CD4-positive, alpha-beta T cell treated with Interferon gamma for 1 hour (primary cell): ENCODE measurements at places on chromosomes 16 and 17.

GRCh38 chr17:49013311-49014213 lies 16.4 kb downstream of the IGF2BP1 start:
- no peak for DNase-seq

- DNase-seq, result no peak
Measured at GRCh38 chr17:61149862-61150362, 249.7 kb upstream of the TBX2 start.

- no peak for DNase-seq
Measured at GRCh38 chr17:72706396-72706981, 386.0 kb downstream of the SLC39A11 start.

GRCh38 chr16:51762081-51762996 lies 611.3 kb upstream of the SALL1 start:
- no peak for DNase-seq

DNA sequence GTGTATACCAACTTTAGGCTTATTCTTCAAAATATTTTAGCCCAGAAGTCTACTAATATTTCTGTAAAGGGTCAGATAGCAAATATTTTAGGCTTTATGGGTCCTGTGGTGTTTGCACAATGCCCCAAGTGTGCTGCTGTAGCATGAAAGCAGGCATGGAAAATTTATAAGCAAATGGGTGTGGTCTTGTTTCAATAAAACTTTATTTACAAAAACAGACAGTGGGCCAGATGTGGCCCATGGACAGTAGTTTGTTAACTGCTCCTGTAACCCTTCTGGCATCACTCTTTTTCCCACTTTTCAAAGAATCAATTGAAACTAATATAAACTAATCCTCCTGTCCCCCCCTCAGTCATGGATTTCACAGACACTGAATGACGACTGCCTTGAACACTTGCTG lies 410.7 kb downstream of the SHISA9 start:
- DNase-seq, result no peak

DNA sequence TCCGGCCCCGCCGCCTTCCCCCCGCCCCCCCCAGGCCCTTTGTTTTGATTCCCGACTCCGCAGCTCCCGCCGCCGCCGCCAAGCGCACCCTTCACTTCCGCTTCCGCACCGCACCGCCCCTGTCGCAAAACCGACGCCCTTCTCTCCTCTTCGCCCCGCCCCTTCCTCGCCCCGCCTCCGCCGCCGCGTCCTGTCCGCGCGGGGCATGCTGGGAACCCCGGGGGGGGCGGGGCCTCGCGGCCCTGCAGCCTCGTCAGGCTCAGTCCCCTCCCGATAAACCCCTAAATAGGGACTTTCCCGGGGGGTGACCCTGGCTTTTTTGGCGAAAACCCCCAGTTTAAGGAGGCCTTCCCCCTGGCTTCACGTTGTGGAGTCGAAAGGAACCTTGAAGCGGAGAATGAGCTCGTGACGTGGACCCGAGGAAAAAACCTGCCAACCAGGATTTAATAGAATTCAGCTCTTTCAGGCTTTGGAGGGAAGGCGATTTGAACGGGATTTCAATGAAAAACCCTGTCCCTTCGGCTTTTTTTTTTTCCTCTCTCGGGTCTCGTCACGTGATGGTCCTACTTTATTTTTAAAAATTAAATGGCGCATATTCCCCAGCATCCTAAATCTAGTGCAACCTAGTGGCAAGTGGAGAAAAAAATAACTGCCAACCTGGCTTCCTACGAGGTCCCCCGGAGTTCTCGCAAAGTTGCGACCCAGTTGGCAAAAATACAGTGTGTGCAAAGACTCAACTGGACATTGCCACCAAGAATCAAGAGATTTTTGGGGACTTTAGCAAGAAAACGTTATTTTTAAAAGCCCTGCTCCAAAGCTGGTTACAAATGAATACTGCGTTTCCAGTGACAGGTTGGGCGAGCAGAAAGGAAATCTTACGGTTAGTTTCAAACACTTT lies at the start of gene MARF1:
Gene MARF1, minus strand, starts transcription at position 107 of the 898 bp plus-strand sequence. CDS start 3,921 bp downstream, outside the sequence.
- peak; percentile 98 for DNase-seq

DNA sequence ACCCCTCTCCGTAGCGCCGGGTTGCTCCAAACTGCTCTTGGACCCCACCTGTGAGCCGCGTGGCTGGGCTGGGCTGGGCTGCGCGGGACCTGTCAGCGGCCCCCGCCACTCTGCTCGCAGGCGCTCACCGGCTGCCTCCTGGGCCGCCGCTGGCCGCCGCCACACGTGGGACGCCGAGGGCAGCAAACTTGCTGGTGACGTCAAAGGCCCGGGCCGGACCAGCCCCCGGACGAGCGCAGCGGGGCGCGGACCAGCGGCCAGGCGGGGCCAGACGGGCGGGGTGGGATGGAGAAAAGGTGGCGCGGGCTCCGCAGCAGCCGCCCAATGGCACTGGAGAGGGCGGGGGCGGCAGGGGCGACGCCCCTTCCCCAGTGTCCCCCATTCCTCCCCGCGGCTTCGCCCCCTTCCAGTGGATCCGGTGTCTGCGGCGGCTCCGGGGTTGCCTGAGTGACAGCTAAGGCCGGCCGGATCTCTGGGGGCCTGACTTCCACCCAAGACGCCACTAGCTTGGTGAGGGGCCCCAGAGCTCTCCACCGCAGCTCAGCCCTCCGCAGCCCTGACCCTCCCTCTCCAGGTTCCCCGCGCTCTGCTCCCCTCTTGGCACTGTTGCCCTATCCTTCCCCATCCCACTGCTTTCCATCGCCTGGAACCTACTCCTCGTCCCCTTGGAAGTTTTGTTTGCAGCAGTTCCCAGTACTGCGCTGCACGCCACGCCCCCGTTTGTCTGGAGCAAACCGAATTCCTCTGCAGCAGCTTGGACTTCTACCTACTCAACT lies at the start of gene HS3ST3A1:
Gene HS3ST3A1, minus strand, starts transcription at position 154 of the 776 bp plus-strand sequence. CDS start 800 bp downstream, outside the sequence.
- DNase-seq, result no peak

- DNase-seq, result no peak
Measured at GRCh38 chr17:82204831-82205719, 7.6 kb downstream of the CCDC57 start.

GRCh38 chr17:48440669-48441068 lies 10.7 kb upstream of the SKAP1 start:
- no peak for DNase-seq

DNA sequence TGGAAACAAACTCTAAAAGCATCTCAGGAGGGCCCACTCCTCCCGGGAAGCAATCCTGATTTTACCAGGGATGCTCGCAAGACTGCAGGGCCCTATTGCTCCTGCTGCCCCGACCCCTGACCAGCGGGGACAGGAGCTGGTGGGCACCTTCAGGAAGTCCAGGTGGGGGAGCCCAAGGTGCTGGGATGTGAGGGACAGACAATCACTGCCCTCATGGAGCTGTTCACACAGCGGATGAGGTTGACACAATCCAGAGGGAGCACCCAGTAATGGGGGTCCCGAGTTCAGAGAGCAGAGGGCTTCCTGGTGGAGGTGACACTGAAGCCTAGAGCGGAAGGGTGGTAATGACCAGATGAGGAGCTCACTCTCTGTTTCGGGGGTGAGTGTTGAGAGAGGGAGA lies 126.2 kb downstream of the FOXL1 start:
- DNase-seq, result no peak

DNA sequence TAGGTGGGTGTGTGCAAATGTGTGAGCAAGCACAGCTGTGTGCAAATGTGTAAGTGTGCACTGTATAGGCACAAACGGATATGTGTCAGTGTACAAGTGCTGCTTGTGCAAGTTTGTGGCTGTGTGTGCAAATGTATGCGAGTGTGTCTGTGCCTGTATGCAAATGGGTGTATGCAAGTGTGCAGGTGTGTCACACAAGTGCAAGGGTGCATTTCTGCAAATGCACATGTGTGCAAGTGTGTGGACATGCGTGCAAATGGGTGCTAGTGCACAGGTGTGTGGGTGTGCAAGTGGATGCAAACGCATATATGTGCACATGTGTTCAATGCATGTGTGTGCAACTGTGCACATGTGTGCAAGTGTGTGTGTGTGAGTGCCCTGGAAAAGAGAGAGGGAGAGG lies 76.5 kb upstream of the TNRC6C start:
- DNase-seq, result no peak

DNA sequence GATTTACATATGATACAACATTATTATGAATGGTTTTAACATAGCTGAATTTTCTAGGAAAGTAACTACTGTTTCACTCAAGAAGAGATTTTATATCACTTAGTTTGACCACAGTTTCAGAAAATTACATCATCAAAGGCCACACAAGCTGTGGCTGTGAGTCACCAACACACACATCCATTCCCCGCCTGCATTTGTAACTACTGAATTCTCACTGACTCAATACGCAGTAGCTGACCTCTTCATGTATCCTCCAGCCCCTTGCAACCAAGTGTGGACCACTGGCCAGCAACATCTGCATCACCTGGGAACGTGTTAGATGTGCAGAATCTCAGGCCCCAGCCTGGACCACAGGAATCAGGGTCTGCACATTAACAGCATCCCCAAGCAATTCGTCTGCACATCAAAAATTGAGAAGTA lies 197.6 kb downstream of the XYLT1 start:
- peak; percentile 19 for DNase-seq

DNA sequence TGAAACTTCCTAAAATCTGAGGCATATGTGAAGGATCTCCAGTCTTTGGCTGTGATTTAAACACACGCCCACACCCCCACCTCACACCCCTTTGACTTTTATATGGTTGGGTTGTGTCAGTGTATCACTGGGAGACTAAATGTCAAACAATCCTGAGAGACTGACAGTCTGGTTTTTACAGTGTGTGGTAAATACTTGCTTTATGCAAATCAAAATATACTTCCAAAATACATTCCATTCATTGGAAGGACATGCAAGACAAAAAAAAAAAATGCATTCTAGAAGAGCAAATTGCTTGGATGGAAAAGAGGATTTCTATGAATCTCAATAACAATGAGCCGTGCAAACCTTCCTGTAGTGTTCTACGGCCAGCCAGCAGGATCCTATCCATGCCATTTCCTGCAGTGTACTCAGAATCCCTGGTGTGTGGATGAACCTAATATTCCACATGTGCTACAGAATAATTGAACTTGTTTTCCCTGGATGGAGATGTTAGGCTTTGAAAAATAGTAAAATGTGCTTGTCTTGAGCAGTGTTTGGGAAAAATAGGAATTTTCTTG lies 602.1 kb upstream of the GOT2 start:
- no peak for DNase-seq

DNA sequence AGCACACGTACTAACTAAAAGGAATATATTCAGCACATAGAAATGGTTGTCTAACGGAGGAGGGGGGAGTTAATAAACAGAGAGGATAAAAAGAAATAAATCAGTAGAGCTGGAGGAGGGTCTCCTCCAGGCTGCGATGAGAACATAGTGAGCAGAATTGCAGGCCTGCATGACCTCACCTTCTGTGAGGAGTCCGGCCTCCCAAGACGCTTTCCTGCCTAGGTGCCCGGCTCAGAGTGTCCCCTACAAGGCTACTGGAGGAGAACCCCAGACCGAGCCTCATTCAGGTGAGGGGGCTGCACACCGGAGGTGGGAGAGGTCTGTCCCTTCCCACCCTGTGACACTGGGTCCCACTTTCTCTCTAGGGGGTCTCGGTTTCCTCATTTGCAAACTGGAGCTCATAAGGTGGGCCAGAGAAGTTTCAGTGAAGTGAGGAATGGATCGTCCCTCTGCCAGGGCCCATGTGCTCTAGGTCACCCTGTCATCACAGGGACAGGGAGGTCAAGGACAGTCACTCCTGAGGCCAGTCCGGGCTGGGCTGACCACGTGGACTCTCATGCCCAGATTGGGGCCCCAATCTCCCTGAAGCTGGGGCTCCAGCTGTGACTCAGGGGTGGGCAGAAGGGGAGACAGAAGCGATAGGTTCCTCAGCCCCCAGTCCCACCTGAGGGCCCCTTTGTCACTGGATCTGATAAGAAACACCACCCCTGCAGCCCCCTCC lies 3.3 kb upstream of the HBM start:
- DNase-seq, result no peak

- DNase-seq, result peak; percentile 96
Measured at GRCh38 chr16:3023669-3024478, at the start of the genes HCFC1R1 and THOC6. HCFC1R1 (minus strand) TSS chr16:3023942; CDS start chr16:3023941, 1 bp downstream. THOC6 (plus strand) TSS chr16:3024035; CDS start chr16:3024327, 292 bp downstream.

GRCh38 chr16:568401-569258 lies 1.1 kb upstream of the PIGQ start:
- no peak for DNase-seq

- DNase-seq, result no peak
Measured at GRCh38 chr16:77885571-77886295, 97.4 kb downstream of the VAT1L start.

DNA sequence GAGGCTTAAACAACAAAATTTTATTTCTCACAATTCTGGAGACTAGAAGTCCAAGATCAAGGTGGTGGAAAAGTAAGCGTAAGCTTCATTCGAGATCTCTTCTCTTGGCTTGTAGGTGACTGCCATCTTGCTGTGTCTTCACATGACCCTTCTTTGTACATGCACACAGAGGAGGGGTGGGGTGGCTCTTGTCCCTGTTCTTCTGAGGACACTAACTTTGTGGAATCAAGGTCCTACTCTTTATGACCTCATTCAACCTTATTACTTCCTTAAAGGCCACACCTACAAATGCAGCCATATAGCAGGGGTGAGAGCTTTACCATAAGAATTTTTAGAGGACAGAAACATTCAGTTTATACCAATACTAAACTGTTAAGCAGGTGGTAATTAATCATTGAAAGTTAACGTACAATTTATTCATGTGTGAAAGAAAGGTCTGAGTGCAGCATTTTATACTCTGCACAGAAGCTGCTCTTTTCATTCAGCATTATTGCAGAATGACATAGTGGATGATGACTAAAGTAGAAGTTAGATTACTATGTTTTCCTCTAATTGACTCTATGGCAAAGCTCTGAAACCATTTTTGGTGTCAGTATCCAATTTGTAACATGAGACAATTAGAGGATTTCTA lies 139.9 kb upstream of the HLF start:
- no peak for DNase-seq

GRCh38 chr16:450385-450784 lies 24.9 kb downstream of the RAB11FIP3 start:
- DNase-seq, result no peak

DNA sequence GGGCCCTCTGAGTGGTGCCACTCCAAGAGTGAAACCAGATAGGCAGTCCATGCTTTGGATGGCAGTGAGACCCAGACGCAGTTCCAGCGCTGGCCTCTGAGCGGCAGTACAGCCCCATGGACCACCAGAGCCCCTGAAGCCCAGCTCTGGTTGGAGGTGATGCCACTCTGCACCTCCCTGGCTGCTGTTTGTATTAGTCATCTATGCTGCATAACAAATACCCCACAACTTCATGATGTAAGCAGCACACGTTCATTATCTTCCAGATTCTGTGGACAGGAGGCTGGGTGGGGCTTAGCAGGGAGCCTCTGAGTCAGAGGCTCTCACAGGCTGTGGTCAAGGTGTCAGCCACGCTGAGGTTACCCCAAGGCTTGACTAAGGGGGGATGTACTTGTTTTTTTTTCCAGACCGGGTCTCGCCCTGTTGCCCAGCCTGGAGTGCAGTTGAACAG lies 5.1 kb upstream of the NME4 start:
- peak; percentile 75 for DNase-seq

- no peak for DNase-seq
Measured at GRCh38 chr16:15847611-15848175, 9.1 kb downstream of the MYH11 start.

DNA sequence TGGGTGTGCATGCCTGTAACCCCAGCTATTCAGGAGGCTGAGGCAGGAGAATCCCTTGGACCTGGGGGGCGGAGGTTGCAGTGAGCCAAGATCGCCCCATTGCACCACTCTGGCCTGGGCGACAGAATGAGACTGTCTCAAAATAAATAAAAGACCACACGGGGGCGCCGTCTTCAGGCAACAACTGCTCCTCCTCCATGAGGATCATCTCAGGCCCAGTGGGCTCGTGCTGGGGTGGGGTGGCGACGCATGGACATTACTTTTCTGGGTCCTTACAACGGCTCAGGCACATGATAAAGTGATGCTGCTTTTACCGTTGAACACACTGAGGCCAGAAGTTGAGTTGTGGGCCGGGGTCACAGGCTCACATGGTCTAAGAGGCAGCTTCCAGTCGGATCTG lies 56.2 kb downstream of the PRMT7 start:
- DNase-seq, result peak; percentile 22
